ENCODE measurements at places on chromosomes 3 and 15.

- DNase-seq, result no peak
These were observed 20.6 kb downstream of the DLEC1 start for GRCh38 chr3:38059591-38059990.

- no peak for DNase-seq
These were observed 51.6 kb upstream of the FSIP1 start for GRCh38 chr15:39834256-39834655.

DNA sequence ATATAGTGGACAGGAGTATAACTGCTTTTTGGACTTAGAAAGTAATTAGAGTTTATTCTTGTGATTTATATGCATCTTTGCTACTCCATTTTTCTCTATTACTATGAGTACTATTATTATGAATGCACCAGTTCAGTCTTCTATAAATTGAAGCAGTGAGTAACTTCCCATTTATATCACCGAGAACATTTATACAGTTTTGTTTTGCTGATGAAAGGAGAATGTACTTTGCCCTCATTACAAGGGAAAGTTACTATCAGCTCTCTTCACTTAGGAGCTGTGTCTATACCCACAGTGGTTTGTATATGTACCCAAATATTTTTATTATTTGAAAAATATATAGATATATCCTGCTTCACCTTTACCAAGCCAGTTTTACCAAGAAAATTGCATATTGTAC, 5.7 kb downstream of the KBTBD12 start:
- DNase-seq, result no peak

DNA sequence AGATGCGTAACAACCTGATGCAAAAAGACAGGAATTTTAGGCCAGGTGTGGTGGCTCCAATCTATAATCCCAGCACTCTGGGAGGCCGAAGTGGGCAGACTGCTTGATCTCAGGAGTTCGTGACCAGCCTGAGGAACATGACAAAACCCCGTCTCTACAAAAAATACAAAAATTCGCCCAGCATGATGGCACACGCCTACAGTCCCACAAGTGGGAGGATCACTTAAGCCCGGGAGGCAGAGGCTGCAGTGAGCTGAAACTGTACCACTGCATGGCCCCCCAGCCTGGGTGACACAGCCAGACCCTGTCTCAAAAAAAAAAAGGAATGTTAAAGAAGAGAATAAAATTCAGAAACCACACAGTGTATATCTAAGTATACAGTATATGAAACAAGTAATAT, 40.7 kb downstream of the PTPN9 start:
- DNase-seq, result no peak

DNA sequence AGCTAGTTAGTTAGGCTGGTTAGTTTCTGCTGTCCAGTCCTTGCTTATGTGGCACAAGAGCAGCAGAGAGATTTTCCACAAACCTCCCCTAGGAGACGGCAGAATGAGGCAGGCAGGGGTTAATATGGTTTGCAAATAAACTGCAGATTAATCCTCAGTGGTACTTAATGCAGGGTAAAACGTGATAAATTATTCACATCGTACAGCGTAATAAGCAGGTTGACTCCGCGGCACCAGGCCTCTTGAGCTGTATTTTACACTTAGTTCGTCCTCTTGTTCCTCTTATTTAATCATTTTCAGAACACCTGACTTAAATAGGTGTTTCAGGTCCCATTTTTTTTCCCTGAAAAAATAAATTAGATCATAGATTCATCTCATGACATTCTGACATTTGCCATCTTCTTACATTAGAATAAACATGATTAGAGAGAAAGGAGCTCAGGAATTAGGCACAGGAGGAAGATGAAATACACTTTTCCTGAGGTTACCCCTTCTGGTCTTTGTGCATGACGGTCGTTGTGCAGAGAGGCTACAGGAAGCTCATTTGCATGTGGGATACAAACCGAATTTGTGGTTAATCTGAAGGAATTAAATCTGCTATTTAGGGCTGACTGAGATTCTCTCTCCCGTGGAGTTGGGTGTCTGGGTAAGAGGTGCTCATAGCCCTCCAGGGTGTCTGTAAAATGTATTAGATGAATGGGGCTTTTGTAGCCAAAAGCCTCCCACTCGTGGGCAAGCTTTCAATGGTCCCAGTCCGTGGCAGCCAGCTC, 27.1 kb upstream of the VPS8 start:
- no peak for DNase-seq

- DNase-seq, result no peak
These were observed 260.7 kb downstream of the OPA1 start for GRCh38 chr3:193853511-193854219.

DNA sequence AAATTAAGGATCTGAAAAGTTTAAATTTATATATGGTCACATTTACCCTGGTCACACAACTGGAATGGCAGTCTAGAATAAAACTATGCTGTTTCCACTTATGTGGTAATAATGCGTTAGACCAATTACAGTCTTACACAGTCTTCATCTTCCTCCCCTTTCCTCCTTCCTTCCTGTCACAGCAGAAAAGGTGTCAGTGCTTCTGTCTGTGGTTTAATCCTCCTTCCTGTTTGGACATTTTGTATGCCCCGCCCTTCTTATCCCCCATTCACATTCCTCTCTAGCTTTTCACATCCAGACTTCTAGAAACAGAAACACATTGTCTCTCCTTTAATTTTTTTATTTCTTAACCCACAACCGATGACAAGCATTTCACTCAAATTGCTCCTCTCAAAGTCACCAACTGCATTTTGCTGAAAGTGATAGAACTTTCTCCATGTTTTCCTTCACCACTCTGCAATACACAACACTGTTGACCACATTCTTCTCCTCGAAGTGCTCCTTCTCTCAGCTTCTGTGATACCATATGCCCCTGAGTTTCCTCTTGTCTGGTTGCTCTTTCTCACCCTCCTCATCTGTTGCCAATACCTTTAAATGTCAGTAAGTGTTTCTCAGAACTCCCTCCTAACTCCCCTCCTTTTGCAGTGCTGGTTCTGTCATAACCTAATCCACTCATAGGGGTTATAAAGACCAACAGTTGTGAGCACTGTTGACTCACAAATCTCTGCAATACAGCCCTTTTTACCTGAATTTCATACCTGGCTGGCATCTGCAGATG, 271.6 kb downstream of the UBE2E2 start:
- no peak for DNase-seq

GRCh38 chr15:46080016-46080415, 445.2 kb downstream of the SQOR start:
- no peak for DNase-seq

- no peak for DNase-seq
These were observed 14.3 kb upstream of the TLE3 start for GRCh38 chr15:70112074-70112395.

- no peak for DNase-seq
These were observed 38.7 kb upstream of the ROBO2 start for GRCh38 chr3:77001062-77001701.

DNA sequence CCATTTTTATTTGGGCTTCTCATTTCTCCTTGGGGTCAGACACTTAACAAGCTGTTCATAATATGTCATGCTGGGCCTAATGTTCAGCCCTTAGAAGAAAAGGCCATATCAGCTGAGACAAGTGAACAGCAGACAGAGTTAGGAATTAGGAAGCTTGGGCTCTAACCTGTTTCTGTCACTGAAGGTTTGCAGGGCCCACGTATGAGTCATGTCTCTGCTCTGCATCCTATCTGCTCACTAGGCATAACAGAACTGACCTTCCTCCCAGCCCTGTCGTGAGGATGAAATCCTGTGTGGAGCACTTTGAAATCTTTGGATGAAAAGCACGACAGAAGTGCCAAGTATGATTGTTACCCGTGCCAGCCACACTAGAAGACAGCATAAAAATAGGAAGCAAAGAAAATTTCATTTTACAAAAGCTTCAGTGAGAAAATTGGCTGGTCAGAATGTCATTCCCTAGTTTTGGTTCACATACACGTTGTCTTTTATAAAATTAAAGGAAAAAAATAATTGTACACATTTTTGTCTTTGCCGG, 26.5 kb upstream of the CD47 start:
- DNase-seq, result no peak

DNA sequence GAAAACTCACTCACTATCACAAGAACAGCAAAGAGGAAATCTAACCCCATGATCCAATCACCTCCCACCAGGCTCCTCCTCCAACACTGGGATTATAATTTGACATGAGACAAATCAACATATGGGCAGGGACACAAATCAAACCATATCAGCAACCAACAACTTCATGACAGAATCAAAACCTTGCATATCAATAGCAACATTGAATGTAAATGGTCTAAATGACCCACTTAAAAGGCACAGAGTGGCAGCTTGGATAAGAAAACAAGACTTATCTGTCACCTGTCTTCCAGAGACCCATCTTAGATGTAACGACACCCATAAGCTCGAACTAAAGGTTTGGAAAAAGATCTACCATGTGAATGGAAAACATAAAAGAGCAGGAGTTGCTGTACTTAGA, 40.8 kb downstream of the HDGFL3 start:
- DNase-seq, result no peak

DNA sequence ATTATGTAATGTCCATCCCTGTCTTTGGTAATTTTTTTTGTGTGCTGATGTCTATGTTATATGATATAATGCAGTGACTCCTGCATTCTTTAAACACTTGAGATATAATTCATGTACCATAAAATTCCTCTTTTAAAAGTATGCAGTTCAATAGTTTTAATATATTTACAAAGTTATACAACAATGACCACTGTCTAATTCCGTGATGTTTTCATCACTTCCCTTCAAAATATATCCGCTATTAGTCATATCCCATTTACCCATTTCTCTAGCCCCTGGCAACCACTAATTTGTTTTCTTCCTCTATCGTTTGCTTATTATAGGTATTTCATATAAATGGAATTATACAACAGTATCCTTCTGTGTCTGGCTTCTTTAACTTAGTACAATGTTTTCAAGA, 64.9 kb upstream of the SUCLG2 start:
- DNase-seq, result no peak

DNA sequence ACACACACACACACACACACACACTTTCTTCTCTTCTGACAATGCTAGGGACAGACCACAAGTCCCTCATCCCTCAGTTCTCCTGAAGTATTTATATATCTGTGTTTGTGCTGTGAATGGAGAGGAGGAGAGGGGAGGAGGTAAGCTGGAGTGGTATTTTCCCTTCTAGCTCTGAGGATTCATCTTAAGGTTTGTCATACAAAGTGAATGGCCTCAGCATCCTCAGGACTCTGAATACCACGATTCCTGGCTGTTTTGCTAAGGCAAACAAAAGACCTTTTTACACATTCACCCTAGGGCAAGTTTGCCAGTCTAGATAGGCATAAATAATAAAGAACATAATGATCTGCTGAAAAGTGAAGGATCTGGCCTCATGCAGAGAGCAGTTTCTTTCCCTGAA, 65.7 kb upstream of the CHMP2B start:
- no peak for DNase-seq

- DNase-seq, result no peak
These were observed 43.3 kb downstream of the CYFIP1 start for GRCh38 chr15:22936577-22937472.

GRCh38 chr3:62845996-62846395, 29.2 kb downstream of the CADPS start:
- no peak for DNase-seq

GRCh38 chr3:139425745-139426400, 36.4 kb upstream of the COPB2 start:
- DNase-seq, result no peak

DNA sequence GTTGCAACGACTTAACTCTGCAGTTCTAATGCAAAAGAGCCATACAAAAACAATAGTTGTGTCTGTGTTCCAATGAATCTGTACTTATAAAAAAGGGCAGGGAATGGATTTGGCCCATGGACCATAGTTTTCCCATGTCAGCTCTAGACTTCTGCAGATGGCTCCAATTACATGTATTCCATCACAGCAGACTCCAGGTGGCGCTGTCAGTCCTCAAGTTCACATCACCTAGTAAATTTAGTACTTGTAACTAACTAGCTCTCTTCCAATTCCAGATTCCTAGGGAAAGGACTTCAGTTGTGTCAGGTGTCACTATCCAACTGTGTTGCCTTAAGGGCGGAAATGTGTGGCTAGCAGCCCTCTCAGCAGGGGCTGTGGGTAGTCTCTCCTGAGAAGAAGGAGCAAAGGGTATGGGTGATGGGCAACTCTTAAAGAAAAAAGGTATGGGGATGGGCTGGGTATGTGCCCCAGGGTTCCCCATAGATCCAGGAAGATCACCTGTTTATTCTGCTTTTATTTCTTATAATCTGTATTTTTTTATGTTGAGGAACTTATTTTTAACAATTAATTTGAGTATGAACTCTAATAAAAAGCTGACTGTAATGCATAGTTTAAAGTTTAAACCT, 36.2 kb downstream of the BBS4 start:
- DNase-seq, result peak; percentile 46

DNA sequence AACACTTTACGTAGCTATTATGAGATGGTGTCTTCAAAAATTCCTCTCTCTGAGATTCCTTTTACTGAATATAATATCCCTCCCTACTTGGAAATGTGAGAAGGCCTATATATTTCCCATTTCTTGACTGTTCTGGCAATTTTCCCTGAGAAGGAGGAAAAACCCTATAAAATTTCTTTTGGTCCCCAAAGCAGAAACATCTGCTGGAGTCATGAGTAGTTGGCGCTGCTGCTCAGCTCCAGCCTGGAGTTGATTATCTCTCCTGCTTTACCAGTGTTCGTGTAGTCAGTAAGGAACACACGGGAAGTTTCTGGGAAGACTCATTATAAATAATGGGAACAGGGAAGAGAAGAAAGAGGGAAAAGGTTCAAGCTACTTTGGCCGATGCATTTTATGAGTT, 680.1 kb downstream of the EPHA3 start:
- no peak for DNase-seq

- DNase-seq, result no peak
These were observed 6.5 kb downstream of the CPEB1 start for GRCh38 chr15:82640672-82641071.

DNA sequence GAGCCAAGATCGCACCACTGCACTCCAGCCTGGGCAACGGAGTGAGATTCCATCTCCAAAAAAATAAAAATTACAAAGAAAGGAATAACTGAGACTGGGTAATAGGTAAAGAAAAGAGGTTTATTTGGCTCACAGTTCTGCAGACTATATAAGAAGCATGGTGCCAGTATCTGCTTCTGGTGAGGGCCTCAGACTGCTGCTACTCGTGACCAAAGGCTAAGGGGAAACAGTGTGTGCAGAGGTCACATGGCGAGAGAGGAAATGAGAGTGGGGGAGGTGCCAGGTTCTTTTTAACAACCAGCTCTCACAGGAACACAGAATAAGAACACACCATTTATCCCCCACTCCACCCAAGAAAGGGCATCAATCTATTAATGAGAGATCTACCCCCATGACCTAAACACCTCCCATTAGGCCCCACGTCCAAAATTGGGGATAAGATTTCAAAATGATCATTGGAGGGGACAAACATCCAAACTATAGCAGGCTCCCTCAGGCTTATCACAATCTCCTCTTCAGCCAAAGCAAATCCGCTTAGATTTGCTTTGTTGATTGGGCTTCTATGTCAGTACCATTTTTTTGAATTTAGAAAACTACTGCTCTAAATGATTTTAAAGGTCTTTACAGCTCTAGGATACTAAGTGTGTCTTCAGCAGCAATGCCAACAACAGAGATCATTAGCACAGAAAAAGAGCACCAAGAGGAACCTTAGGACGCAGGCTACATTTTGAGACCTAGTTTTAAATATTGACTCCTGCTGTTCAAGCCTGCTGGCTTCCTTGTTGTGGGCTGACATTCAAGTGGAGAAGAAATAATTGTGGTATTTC, 84.2 kb upstream of the TBL1XR1 start:
- no peak for DNase-seq
